Stimulated activated CD8-positive, alpha-beta memory T cell treated with anti-CD3 and anti-CD28 coated beads, Interleukin-4, amount 100 ng/mL, for 1 hour (primary cell): ENCODE measurements at places on chromosomes 7 and 10.

DNA sequence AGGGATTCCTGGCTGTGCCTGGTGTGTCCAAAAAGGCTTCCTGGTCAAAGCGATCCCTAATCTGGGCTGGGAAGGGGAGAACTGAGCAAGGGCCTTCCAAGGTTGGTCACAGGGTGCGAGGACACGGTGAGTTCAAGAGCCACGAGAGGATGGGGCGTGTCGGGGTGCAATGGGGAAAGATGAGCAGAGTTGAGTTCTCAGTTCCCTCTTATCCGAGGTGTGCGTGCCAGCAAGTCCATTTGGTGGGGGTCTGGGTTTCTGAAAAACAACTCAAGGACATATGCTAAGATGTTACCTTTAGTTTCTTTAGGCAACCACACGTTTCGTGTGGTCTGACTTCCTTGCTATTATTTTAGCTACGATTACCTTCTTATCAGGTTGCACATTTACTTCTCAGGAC lies 1.3 kb downstream of the ZNF775 start:
- DNase-seq: no peak

DNA sequence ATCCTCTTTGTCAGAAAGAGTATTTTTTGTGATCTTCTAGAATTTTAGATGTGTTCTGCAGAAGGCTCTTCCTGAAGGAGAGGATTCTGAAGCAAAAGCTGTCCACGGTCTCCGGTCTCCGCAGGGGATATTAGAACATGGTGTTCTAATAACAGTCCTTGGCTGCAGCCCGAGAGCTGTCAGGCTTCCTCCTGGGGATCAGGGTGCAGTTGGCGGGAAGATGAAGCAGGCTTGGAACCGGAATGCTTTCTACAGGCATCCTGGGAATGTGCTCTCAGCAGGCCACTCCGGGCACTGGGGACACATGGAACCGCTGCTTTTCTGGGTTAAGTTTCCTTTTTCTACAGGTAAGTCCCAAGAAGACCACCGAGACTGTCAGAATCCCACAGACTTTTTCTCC lies 118.6 kb upstream of the PARD3 start:
- DNase-seq: no peak

DNA sequence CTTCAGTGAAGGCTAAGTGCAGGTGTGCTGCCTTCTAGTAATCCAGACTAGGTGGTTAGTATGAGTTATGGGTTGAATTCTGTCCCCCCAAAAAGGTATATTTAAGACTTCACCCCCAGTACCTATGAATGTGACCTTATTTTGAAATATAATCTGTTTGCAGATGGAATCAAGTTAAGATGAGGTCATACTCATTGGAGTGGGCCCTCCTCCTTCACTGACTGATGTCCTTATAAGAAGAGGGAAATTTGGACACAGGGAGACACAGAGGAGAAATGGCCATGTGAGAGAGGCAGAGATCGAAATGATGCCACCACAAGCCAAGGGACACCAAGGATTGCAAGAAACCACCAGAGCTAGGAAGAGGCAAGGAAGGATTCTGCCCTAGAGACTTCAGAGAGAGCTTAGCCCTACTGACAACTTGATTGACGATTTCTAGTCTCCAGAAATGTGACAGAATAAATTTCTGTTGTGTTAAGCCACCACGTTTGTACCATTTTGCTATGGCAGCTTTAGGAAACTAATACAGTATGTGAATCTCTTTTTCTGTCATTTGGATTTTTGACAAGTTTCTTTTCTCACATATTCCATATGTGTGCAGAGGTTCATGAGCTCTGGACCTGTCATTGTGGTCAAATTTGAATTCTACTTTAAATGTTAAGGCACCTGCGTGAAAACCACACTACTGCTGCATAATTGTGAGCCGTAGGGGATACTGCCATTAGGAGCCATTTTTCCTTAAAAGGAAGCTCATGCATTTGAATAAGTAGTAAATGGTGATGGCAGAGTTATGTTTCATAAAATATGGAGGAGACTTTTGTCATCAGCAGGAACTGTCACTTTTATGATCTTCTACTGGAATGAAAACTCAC lies 2.6 kb upstream of the RPA3 start:
- no peak for DNase-seq

DNA sequence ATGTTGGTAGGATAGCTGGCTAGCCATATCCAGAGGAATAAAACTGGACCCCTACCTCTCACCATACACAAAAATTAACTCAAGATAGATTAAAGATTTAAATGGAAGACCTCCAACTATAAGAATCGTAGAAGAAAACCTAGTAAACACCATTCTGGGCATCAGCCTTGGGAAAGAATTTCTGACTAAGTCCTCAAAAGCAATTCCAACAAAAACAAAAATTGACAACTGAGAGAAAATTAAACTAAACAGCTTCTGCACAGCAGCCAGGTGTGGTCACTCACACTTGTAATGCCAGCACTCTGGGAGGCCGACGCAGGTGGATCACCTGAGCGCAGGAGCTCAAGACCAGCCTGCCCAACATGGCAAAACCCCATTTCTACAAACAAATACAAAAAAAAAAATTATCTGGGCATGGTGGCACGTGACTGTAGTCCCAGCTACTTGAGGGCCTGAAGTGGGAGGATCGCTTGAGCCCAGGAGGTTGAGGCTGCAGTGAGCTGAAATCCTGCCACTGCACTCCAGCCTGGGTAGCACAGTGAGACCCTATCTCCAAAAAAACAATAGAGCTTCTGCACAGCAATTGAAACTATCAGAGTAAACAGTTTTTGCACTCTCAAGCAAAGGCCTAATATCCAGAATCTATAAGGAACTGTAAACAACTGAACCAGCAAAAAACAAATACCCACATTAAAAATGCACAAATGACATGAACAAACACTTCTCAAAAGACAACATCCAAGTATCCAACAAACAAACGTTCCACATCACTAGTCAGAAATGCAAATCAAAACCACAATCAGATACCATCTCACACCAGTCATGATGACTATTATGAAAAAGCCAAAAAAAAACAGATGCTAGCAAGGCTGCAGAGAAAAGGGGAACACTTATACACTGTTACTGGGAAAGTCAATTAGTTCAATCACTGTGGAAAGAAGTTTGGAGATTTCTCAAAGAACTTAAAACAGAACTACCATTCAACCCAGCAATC lies 4.8 kb downstream of the CRPPA start:
- no peak for DNase-seq

DNA sequence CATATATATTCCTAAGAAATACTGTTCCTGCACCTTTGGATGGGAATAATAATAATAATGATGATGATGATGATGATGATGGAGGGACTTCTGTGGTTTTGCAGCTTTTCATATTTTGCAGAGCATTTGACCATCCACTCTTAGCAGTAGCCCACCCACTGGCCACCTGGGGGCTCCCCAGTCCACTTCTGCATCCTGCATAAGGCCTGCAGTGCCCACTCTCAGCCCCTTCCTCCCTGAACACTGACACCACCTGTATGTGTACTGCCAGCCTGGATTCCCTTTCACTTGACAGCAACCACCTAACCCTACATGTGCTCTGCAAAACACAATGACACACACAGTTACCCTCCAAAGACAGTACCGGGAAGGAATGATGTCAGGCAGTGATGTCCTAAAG lies 131.4 kb downstream of the ADAM12 start:
- DNase-seq: no peak

DNA sequence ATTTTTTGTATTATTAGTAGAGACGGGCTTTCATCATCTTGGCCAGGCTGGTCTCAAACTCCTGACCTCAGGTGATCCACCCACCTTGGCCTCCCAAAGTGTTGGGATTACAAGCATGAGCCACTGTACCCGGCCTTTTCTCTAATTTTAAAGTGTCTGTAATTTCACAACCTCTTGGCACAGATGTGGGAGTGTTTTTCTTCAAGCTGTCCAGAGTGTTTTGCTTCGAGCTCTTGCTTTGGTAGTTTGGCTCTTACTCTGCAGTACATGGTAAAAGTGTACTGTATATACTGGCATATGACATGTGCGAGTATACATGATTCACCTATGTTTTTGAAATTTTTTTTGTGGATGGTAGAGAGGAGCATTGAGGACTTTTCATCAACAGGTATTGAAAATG lies 9.8 kb downstream of the SRGN start:
- no peak for DNase-seq

DNA sequence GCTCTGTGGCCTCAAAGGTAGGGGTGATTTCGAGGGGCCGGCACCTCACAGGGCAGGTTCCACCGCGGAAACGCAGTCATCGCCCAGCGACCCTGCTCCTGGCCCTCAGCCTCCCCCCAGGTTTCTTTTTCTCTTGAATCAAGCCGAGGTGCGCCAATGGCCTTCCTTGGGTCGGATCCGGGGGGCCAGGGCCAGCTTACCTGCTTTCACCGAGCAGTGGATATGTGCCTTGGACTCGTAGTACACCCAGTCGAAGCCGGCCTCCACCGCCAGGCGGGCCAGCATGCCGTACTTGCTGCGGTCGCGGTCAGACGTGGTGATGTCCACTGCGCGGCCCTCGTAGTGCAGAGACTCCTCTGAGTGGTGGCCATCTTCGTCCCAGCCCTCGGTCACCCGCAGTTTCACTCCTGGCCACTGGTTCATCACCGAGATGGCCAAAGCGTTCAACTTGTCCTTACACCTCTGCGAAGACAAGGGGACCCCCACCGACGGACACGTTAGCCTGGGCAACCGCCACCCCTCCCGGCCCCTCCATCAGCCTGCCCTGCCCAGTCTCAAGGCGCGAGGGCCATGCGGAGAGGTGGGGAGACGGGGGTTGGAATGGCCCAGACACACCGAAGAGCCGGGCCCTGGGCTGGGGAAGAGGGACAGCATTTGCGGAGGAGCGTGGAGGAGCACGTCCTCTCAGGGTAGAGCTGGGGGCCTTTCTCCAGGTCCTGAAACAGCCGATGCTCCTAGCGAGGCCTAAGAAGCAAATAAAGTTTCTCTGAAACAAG lies 6.0 kb downstream of the SHH start:
- no peak for DNase-seq

DNA sequence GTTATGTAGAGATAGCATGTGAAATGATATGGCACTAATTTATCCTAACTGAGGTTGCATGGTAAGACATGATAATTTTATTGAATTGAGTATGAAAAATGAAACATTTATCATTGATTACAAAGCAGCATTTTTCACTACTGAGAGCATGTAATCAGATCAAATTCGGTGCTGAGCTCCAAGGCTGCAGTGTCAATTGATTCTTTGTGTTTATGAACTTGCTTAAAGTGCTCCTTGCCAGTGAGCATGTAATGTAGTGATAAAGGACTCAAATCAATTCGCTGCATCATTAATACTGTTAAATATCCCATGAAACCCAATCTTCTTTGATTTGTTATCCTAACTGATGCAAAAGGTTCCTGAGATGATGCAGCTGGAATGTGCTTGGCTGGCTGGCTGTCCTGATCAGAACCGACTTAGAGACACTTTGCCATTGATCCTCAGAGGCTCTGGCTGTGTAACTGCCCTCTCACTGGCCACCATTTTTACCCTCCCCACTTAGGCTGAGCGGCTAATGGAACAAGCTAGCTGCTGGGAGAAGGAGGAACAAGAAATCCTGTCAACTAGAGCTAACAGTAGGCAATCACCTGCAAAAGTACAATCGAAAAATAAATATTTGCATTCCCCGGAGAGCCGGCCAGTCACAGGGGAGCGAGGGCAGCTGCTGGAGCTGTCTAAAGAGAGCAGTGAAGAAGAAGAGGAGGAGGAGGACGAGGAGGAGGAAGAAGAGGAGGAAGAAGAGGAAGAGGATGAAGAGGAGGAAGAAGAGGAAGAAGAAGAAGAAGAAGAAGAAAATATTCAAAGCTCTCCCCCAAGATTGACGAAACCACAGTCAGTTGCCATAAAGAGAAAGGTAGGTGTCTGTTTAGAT lies 89.8 kb upstream of the SAMD8 start:
- no peak for DNase-seq

DNA sequence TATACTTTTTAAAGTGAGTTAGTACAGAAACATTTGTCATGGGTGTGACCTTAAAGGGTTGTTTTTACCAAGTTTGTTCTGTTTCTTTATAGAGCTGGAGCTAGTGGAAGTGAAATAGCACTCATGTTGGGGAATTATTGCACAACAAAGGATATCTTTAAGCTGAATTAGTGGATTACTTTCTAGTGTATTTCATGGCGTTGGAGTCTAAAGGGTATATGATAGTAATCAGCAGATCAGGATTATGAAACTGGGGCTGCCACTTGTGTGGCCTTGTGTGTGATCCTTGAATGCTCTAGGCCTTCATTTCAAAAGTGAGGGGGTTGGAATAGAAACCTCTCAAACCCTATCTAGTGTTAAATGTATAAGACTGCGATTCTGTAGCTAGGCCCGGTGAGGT lies 123.6 kb downstream of the LYZL1 start:
- DNase-seq: no peak
